ENCODE measurements at places on chromosomes 7 and 10.

DNA sequence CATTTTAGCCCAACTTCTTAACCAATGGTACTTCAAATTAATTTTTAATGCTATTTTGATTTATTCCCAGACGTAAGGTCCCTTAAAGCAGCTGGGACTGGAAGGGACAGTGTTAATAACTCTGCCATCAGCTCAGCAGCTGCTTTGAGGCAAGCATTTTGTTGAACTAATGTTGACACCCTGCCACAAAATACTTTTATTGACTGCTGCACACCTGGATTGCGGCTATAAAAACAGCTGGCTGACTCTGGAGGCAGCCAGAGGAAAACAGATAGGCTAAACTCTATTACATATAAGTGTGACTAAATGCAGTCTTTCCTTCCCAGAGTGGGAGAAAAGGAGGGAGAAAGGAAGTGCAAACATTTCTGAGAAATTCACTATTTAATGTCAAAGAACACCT is 77.6 kb downstream of the ETV1 start:
- DNase-seq, result no peak

DNA sequence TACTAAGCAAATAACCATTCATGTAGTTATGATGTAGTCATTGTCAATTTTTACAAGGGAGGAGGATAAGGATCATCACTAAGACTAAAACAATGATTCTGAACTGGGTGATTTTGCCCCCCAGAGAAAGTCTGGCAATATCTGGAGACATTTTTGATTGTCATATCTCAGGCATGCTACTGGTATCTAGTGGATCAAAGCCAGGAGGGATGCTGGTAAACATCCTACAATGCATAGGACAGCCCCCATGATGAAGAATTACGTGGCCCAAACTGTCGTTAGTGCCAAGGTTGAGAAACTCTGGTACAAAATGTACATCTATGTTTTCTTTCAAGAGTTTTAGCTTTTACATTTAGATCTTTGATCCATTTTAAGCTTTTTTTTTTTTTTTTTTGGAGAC is 57.3 kb downstream of the GBF1 start:
- no peak for DNase-seq

- DNase-seq, result no peak
Observed at GRCh38 chr10:110806335-110806734, 65.4 kb upstream of the PDCD4 start.

GRCh38 chr7:157337316-157338149 is 729 bp downstream of the DNAJB6 start:
- DNase-seq, result peak; percentile 53

GRCh38 chr7:132489776-132490237 is 86.5 kb downstream of the PLXNA4 start:
- no peak for DNase-seq

GRCh38 chr7:45026984-45027773 is 27.2 kb downstream of the CCM2 start:
- DNase-seq, result no peak

- DNase-seq, result no peak
Observed at GRCh38 chr7:78528964-78529363, 730.4 kb downstream of the PHTF2 start.

GRCh38 chr7:50310956-50311355 is 6.4 kb downstream of the IKZF1 start:
- DNase-seq, result no peak

DNA sequence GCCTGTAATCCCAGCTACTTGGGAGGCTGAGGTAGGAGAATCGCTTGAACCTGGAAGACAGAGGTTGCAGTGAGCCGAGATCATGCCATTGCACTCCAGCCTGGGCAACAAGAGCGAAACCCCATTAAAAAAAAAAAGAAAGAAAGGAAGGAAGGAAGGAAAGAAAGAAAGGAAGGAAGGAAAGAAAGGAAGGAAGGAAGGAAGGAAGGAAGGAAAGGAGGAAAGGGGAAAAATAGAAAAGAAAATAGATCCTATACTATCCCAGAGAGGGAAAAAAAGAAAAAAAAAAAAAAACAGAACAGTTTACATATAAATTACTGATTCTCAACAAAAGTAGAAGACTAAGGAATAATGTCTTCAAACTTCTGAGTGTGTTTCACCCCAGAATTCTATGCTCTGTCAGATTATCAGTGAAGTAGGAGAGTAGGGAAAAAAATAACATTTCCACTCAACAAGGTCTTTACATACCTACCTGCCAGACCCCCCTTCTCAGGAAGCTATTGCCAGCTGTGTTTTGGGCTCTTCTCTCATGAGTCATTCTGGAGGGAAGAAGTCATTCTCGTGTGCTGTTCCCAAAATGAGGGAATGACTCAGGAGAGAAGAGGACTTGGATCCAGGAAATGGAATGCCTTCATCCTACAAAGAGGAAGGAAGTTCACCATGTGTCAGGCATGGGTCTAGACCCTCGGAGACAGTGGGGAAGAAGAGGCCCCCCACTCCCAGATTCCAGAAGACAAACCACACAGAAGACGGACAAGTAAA is 20.9 kb downstream of the RGS10 start:
- no peak for DNase-seq

DNA sequence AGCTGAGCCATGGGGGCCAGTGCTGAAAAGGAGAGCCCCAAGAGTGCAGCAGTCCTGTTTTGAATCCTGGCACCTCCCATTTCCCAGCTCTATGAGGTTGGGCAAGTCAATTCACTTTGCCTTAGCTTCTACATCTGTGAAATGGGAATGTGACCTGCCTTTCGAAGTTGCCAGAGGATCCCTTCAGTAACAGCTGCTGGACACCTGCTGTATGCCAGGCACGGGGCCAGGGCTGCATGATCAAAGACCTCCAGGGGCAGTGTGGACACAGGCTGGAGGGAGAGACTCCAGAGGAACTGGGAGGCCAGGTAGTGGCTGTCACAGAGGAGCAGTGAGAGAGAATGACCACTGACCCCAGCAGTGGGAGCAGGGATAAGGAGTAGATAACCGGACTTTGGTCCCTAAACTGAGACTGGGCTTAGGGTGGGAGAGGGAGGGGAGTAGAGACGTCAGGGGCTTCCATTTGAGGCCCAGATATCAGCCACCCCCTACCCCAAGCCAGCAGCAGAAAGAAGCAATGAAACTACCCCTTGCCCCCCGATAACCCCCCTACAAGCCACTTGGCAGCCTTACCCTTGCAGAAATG is 45.2 kb downstream of the SRRM3 start:
- DNase-seq, result no peak

DNA sequence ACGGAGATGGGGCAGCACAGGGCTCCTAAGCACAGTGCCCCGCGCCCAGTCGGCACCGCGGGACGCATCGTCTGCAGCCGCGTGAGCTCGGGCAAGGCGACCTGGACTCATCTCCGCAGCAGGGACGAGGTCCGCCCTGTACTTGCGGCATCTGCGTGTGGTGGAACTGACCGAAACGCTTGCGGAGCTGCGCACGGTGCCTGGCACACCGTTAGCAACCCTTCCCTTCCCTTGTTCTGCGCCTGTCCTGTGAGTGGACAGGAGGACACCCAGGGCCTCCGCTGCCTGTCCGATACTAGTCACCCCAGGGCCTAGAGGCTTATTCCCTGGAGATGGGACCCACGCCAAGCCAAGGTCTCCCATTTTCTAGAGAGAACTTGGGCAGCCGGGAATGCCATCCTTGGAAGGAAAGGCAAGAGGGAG is 98.5 kb downstream of the WDR11 start:
- no peak for DNase-seq

DNA sequence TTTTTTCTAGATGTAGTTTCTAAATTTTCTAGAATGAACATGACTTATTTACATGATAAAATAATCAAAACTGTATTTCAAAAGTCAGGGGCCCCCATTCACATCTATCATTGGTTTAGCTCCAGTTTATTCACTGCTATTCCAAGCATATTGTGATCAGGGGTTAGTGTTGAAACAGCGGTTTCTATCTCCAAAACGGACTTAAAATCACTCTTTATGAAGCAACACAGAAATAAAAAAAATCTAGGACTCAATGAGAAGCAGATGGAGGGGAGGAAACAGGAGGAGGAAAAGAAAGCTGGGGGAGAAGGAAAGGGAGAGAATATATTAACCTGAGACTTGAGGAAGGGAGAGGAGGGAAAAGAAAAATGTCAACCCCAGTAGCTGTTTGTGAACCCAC is 14.8 kb upstream of the CH25H start:
- DNase-seq, result no peak

- DNase-seq, result no peak
Observed at GRCh38 chr10:50832171-50832751, 53.2 kb downstream of the A1CF start.

- no peak for DNase-seq
Observed at GRCh38 chr10:124676416-124677062, 67.6 kb downstream of the FAM53B start.

GRCh38 chr7:33495207-33495606 is 365.8 kb downstream of the BBS9 start:
- no peak for DNase-seq

DNA sequence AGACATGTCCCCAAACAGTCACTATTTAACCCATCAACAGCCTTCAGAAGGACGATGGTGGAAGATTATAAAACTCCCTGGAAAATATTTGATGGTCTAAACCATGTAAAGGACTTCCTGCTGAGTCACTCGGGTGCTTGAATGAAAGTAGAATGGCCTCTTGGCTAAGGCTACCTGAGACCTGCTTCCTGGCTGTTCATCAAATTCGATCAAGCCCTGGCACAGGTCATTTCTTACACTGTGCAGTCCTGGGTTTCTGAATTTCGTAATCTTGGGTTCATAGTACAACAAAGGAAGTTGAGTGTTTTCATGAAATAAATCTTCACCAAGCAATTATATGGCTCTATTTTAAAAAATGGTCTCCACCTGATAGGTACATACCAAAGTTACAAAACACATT is 260.3 kb upstream of the RNF32 start:
- DNase-seq, result no peak

GRCh38 chr7:97272237-97272975 is 154.9 kb downstream of the SDHAF3 start:
- no peak for DNase-seq

GRCh38 chr7:130420943-130421578 is 19.8 kb downstream of the CEP41 start:
- DNase-seq, result no peak

DNA sequence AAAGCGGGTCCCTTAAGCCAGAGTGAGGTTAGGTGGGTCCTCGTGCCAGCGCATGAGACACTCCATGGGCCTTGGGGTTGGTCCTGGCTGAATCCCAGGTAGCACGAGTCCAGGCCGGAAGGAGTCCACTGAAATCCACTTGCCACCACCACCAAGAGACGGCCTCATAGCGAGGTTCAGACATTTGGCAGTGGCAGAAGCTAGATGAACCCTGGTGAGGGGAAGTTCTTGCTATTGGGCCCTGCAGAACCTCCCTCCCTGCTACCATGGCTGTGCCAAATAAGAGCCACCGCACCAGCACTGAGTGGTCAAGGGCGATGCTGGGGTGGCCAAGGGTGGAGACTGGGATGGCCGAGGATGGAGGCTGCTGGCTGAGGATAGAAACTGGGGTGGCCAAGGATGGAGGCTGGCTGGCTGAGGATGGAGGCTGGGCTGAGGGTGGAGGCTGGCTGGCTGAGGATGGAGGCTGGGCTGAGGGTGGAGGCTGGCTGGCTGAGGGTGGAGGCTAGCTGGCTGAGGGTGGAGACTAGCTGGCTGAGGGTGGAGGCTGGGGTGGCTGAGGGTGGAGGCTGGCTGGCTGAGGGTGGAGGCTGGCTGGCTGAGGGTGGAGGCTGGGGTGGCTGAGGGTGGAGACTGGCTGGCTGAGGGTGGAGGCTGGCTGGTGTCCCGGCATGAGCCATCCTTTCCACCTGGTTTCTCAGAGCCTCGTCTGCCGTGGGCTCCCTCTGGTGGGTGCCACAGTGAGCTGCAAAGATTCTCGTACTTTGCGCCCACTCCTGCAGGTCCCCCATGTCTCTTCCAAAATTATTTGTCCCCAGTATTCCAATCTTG is 88.2 kb downstream of the ELFN1 start:
- peak; percentile 15 for DNase-seq
